ENCODE measurements at places on chromosomes 6 and 20.

GRCh38 chr6:139308936-139309603 lies 17.3 kb upstream of the TXLNB start:
- DNase-seq = no peak

GRCh38 chr6:167079853-167080297 lies 43.0 kb upstream of the CCR6 start:
- DNase-seq = no peak

- DNase-seq = no peak
Observed at GRCh38 chr20:38987777-38988176, 25.6 kb downstream of the DHX35 start.

DNA sequence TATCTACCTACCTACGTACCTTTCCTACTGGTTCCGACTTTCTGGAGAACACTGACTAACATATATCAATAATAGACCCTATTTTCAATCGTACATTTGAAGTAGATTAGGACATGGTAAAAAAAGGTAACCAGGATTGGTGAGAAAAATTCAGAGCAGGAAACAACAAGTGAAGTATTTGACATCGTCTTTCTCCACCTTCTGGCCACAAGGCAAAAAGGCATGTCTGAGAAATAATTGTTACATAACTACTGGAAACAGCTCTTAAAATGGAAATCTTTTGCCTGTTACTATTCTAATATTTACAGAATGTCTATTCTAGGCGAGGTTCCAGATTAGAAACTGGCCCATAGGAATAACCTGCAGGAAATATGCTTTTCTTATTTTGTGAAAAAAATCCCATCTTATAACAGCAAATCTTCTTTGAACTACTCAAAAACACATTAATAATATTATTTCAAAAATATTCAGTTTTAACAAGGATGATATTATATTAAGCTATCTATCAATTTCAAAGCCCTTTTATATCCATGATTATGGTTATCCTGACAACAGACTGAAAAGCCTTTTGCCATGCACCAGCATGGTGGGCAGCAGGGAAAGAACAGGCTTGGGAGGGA lies 80.8 kb downstream of the RCAN2 start:
- peak; percentile 17 for DNase-seq

DNA sequence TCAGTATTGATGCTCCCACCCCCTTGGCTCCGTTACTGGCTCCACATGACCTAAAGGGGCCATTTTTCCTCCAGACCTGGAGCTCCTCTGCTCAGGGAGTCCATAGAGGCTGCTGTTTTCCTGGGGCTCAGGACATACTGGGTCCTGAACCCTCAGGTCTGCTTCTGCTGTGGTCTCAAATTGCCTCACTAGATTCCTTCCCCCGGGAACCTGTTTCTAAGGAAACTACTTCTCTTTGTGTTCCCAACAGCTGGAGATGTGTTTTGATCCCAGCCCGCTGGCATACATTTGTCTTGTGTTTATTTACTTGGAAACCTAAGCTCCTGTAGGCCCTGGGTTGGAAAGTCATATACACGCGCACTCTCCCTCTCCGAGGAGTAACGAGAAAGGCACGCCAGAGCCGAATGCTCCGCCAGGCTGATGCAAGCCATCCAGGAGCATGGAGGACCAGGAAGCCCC lies 222.8 kb downstream of the UST start:
- DNase-seq = peak; percentile 92

DNA sequence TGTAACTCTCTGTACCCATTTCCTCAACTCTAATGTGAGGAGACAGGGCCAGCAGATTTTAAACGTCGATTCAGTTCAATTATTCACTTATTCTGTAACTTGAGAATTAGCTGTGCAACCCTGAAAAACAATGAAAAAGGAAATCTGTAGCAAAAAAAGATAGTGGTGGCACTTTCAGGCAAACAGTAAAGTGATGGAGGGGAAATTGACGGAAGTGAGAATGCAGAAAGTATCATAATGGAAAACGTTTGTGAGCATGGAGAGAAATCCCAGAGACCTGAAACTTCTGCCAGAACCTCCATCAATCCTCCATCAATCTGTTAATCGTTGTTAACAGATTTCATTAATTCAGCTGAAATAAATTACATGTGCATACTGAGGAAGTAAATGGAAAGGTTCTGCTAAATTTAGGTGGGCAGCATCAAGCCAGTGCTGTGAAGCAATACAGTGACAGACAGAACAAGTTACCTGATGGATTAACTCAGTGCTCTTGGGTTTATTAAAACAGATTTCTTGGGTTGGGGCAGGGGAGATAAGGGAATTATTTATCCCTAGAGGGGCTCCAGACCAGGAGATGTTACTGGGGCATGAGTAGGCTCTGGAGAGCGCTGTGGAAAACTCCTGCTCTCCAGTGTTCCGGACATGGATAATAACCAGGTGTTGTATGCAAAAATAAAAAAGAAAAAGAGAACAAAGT lies 17.5 kb downstream of the KIZ start:
- no peak for DNase-seq

GRCh38 chr20:48703511-48704219 lies 124.1 kb downstream of the PREX1 start:
- DNase-seq = peak; percentile 82

DNA sequence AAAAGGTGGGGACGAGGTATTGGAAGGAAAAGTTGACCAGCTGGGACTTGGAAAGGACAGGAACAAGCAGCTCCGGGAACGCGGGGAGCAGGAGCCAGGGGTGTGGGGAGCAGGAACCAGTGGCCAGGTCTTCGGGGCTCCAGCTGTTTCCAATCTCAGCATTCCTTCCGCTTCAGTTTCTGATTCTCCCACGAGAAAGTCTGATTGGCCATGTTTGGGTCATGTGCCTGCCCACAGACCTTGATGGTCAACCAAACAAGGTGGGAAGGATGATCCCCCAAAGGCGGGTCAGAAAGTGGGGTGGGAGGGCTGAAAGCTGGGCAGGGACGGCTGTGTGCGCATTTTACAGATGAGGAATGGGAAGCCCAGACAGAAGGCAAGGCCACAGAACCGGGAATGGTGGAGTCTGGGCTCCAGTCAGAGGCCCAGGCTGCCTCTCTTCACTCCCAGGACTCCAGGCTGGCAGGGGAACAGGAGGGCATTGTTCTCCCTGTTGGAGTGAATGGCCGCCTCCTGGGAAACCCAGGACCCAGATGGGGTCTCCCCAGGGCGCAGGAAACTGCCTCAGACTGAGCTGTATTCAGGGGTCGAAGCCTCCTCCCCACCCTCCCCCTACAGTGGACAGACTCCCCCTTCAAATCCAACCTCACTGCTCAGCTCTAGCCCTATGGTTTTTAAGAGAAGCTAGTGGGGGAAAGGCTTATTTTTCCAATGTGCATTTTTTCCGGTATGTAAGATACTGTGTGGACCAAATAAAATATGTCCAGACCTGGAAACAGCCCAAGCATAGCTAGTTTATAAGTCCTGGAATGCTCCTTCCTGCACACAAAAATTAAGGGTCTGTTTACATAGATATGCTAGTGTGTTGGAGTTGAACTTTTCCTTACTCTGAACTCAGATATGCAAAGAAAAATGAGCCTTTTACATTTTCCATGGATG lies 12.2 kb upstream of the PTGIS start:
- DNase-seq = no peak

GRCh38 chr6:123089226-123089625 lies 93.2 kb downstream of the CLVS2 start:
- peak; percentile 51 for DNase-seq

DNA sequence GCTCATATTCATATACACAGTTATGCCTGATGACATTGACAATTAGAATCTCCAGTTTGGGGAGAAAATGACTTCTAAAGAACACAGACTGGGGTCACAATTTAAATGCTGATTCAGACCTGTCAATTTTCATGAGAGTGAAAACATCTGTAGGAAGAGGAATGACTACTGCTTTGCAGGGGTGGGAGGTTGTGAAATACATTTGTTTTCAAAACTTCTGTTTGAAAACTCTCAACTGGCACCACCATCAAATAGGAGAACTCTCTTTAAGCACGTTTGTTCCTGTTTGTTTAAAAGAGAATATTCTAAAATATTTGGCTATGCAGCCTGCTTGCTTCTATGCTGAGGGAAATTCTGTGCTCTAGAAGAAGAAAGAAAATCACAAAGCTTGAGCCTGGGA lies 50.8 kb upstream of the ADGRF5 start:
- no peak for DNase-seq

- DNase-seq = no peak
Observed at GRCh38 chr6:28693033-28693750, 167.5 kb downstream of the GPX5 start.

- DNase-seq = no peak
Observed at GRCh38 chr6:168756009-168756634, 315.1 kb downstream of the SMOC2 start.

DNA sequence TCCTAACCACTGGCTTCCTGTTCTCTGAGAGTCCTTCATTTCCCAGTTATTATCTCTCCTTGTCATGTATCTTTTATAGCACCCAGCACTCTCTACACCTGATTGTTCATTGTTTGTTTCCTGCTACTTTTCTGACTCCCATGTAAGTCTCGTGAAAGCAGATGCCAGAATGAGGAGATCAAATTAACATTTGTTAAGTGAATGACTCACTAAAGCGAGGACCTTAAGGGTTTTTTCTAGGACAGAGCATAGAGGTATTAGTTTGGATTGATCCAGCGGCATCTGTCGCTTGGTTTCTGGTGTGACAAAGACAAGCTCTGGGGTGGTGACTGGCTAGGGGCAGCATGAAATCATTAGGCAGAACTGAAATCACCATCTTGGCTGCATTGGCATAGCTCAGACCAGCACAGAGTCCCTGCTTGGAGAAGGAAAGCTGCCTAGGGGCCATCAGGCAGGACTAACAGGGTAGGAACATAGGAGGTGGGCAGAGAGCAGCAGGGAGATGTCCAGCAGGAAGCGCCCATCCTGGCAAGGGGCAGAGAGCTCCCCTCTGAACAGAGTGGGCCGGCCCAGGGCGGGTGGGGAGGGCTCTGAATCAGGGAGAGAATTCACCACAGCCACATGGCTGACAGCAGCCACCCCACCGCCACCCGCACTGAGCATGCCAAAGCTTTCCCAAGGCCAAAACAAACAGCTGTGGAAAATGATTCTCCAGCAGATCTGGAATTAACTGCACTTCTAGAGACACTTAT lies 97.1 kb upstream of the CEP85L start:
- DNase-seq = peak; percentile 91

DNA sequence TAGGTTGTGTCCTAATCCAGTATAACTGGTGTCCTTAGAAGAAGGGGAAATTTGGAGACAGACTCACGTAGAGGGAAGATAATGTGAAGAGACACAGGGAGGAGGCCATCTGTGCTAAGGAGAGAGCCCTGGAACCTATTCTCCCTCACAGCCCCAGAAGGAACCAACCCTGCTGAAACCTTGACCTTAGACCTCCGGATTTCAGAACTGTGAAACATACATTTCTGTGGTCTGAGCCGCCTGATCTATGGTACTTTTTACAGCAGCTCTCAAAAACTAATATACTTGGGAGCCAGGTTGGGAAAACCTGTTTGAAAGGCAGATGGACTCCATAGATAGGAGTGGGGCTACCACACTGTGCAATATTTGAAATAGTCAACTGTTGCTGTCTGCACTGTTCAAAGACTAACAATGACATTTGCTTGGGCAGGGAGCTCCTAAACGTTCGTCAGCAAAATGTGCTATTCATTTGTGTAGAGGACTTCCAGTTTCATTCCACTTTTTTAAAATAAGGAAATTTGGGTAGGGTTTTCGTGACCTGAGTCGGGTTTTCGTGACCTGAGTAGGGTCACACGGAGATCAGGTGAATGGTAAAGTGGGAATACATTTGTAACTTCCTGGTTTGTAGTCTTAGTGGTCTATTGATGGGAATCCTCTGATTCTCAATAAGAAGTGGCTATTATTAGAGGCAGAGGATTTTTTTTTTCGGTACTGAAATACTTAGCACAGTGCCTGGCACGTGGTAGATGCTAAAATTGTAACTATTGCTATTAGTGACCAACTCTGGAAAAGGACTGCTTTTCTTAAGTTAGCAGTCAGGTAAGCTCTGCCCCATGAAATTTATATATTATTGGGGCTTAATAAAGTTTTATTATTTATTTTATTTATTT lies 11.4 kb downstream of the TAGAP start:
- DNase-seq = no peak

DNA sequence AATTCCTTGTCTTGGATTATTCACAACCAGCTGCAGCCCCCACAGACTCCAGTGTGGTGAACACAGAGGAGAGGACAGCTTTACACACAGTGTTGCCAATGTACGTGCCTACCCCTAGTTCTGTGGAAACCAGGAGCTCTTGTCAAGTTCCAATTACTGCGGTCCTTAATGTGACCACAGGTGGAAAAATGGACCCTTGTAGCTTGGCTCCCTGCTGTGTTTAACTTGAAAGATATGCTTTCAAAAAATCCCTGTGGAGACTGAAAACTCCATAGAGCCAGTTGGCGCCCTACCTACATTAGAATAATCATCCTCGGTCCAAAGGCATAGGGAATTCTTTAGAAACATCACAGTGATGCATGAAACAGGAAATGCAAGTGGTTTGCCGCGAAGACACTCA lies 118.3 kb upstream of the SLC22A23 start:
- no peak for DNase-seq

- no peak for DNase-seq
Observed at GRCh38 chr6:52576392-52577021, 353 bp downstream of the TRAM2 start.

GRCh38 chr6:82248273-82248735 lies 760 bp upstream of the IBTK start:
- no peak for DNase-seq

DNA sequence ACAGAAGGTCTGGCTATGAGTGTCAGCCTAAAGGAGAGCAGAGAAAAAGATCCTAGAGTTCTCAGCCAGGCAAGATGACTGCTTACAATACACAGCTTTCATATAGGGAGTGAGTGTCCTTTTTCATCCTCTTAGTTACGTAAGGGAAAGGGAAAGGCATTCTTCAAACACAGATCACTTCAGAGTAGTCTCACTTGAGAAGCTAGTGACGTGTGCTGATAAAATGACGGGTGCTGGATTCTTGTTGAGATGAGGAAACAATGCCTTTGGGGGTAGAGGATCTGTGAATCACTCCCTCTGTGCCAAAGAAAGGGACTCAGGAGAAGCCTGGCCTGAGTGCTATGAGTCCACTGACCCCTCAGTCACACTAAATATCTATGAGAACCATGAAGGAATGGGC lies 117.3 kb downstream of the QRSL1 start:
- no peak for DNase-seq

DNA sequence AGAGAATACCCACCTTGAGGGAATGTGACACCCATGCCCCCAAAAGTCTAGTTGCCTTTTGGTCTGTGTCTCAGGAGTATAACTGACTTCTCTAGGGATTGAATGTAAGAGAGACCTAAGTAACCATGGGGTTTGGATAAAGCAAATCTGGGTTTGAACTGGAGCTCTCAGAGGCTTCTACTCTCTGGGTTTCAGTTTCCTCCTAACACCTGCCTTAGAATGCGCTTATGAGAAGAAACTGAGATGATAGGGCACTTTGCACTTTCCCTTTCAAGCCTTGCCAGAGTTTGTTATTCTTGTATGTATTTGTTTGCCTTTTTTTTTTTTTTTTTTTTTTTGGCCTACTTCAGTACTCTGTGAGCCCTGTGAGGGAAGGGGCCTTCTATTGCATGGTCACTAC lies 19.4 kb downstream of the SDHAF4 start:
- no peak for DNase-seq
